GDM1 (cell line): ENCODE measurements at places on chromosomes 5 and 9.

- no peak for DNase-seq
Measured at GRCh38 chr5:136276946-136277345, 84.0 kb upstream of the SMIM32 start.

GRCh38 chr5:159444441-159445082 lies 114.3 kb upstream of the IL12B start:
- DNase-seq = no peak

DNA sequence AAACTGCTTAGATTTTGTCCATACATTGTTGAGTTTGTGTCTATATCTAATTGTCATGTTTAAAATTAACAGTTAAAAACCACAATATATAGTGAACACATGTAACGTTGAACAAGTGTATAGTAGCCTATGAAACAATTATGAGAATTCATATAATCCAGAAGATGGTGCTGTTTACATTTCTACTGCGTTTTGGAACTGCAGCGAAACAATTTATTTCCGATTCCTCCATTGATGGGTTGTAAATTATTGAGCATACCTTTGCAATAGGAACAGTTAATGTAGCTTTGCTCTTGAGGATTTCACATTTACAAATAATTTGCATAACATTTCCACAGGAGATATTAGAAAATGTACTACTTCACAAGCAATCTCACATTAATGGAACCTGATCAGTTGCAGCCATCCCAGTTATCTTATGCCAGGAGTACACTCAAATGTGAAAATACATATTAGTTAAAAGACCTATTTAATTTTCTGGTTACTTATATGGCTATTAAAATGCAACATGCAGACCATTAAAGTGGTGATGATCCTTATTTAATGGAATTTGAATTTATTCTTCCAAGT lies 411.8 kb downstream of the CDH10 start:
- no peak for DNase-seq

- DNase-seq = no peak
Measured at GRCh38 chr5:135030956-135031812, 2.8 kb downstream of the PITX1 start.

DNA sequence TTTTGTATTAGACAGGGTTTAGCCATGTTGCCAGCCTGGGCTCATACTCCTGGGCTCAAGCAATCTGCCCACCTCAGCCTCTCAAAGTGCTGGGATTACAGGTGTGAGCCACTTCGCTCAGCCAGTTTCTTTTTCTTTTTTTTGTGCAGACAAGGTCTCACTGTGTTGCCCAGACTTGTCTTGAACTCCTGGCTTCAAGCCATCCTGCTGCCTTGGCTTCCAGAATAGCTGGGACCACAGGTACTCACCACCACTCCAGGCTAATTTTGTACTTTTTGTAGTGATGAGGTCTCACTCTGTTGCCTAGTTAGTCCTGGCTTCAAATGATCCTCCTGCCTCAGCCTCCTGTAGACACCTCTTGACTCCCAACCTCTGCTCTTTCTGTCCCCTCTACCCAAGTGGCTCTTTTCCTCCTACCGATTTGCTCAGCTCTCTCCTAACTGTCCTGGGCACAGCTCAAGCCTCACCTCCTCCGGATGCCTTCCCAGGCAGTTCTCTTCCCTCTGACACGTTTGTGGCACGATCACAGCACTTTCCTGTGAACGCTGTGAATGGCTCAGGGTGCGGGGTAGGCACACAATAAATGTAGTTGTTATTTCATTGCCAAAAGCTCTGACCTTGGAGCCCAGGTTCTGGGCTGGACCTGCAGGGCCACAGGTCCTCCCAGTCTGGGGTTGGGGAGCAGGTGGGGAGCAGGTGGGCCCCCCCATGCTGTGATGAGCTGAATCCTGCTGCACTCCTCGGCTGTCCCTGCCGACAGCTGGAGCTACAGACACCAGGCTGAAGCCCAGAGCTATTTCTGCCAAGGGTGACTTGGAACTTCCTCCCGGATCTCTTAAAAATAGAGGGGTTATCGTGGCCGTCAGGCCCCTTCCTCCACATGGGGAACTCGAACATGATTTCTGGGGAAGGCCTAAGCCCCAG lies 23.9 kb downstream of the GFI1B start:
- no peak for DNase-seq

- DNase-seq = no peak
Measured at GRCh38 chr5:59711310-59711709, 182.2 kb downstream of the PDE4D start.

GRCh38 chr9:3968891-3969290 lies 331.0 kb downstream of the GLIS3 start:
- no peak for DNase-seq
